ENCODE measurements at places on chromosomes 13 and 19.

DNA sequence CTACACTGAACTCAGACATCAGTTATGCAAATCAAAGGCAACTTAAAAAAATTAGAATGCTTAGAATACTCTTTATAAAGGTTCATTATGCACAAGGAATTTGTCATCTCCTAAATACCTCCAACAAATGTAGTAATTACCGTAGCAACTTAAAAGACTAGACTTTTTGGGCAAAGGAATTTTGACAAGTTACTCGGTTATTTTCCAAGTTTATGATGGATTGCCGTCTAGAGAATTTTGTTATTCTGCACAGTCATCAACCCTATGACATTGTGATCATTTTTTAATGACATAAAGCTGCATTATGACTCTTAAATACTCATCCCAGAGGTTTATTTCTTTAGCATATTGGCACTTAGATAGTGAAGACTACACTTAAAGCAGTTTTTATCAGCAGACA, 71.9 kb downstream of the TRPC4 start:
- DNase-seq: no peak

DNA sequence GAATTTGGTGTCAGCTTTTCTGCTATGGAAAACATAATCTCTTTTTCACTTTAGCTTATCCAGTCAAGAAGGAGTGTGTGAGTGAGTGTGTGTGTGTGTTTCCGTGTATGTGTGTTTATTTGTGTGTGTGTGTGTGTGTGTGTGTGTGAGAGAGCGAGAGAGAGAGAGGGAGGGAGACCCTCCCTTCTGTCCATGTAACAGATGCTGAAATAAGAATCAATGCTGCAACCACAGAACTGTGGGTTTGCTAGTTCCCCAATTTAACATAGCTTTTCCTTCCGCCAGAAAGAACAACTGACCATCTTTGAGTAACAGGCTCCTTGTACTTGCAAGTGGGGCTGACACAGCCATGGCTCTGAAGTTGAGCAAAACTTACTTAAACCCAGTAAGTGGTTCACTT, 5.2 kb downstream of the LCP1 start:
- no peak for DNase-seq

GRCh38 chr19:7526059-7526929, 3.9 kb downstream of the MCOLN1 start:
- DNase-seq: no peak

GRCh38 chr19:49890349-49891311, 6.1 kb downstream of the IL4I1 start:
- no peak for DNase-seq

DNA sequence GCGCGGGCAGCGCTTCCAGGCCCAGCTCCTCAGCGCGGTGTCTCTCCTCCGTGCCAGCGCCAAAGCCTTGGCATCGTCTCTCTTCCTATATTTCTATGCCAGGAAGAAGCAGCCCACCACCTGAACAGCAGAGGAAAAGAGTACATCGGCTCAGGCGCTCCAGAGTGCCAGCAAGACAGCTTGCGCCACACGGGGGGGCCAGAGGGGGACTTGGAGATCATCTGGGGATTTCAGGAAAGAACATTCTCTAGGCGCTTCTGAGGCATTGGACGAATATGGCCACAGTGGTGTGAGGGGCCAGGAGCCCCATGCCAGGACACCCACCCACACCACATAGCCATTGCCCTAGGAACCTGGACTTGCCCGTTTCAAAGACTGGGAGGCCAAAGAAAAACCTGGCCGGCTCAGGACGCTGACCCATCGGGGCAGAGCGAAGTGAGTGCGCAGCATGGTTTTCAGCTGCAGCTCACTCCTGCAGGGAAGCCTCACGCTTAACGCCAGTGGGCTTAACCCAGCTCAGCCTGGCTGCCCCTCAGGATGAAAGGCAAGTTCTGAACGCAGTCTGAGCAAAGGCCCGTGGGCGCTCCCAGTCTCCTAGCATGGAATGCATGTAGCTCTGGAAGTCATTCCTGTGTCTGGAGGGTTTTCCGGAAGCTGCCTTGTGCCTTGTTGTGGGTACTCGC, 62.1 kb downstream of the GGACT start:
- DNase-seq: no peak

DNA sequence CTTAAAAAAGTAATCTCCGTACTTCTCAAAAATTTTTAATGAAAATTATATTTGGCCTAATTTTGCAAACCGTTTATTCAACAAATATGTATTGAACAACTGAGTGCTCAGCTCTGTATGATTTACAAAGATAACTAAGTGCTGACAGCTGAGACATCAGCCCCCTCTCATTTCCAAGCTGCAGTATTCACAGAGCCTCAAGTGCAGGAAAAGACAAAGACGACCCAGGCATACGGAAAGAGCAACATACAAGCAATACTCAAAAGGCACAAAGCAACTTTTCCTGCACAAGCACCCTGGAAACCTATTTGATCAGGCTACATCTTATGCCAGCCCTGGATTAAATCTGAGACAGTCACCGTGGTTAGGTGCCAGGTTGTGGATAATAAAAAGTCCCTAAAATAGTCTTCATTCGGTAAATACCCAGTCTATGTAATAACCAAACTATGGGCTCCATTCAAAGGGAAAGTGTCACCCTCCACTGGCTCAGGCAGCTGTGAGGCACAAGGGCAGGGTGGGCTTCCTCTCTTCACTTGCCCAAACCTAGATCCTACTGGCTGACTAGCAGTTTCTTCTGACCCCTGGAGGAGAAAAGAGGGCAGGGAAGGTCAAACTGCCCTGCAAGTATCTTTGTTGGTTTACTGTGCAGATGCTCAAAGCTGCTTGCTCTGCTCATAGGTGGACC, 65.5 kb downstream of the TBC1D4 start:
- DNase-seq: no peak

DNA sequence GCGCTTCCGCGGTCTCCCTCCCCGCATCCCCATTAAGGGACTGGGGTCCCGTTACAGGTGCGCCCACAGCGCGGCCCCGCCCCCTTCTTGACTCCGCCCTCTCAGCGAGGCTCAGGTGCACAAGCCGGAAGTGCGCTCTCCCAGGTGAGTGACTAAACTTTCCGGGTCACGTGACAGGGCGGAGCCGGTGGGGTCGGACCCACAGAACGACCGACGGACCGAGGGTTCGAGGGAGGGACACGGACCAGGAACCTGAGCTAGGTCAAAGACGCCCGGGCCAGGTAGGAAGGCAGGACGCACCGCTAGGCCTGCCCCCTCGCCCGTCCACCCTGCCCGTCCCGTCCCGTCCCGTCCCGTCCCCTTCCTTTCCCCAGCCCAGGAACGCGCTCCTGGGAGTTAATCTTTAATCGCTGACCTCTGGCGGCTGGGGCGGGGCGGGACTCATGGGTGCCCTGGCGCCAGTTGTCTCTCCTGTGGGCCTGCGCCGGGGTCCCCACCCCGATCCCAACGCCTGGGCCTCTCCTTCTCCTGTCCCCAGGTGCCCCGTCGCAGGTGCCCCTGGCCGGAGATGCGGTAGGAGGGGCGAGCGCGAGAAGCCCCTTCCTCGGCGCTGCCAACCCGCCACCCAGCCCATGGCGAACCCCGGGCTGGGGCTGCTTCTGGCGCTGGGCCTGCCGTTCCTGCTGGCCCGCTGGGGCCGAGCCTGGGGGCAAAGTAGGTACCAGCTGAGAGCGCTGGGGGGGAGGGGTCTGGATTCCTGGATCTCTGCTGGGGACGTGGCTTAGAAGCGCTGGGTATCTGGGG, at the start of gene CRB3:
Gene CRB3, plus strand, starts transcription at position 202 of the 804 bp plus-strand sequence. Its CDS starts 431 bp downstream, at position 633.
- DNase-seq: no peak

GRCh38 chr13:68066879-68067513, 836.9 kb upstream of the PCDH9 start:
- DNase-seq: no peak

GRCh38 chr19:12668932-12669269, 2.3 kb downstream of the WDR83 start:
- no peak for DNase-seq

GRCh38 chr13:103762523-103762922, 696.3 kb upstream of the SLC10A2 start:
- DNase-seq: no peak

GRCh38 chr19:38062959-38063761, 156.2 kb downstream of the SIPA1L3 start:
- DNase-seq: no peak

DNA sequence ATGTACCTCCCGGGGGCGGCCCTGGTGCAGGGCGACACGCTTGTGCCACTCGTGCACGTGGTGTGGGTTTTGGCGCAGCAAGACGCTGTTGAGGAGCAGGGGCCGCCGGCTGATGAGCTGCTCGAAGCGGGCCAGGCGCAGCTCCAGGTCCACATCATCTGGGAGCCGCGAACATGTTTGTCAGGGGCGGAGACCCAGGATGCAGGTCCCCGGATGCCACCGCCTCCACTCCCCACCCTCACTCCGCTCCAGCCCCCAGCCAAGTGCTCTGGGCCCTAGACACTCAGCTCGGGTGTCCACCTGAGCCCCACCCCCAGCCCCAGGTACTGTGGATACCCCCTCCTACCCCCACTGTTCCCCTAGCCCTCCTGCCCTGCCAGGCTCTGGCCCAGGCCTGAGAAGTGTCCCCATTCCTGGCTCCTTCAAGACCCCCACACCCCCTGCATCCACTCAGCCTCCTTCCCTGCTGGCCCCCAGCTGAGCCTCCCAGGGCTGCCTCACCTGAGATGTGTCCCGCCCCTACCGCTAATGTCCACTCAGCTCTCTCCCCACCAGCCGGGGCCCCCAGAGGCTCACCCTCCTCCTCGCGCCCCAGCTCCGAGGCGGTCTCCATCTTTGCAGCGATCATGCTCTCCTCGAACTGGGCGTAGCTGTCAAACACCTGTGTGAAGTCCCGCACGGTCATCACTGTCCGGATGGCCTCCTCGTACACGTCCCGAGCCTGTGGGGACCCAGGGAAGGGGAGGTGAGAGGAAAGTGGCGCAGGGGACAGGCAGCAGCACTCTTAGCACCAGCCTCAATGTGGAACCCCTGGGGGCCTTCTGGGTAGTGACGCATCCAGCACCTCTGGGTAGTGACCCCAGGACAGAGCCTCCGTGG, 5.4 kb downstream of the XAB2 start:
- DNase-seq: no peak

DNA sequence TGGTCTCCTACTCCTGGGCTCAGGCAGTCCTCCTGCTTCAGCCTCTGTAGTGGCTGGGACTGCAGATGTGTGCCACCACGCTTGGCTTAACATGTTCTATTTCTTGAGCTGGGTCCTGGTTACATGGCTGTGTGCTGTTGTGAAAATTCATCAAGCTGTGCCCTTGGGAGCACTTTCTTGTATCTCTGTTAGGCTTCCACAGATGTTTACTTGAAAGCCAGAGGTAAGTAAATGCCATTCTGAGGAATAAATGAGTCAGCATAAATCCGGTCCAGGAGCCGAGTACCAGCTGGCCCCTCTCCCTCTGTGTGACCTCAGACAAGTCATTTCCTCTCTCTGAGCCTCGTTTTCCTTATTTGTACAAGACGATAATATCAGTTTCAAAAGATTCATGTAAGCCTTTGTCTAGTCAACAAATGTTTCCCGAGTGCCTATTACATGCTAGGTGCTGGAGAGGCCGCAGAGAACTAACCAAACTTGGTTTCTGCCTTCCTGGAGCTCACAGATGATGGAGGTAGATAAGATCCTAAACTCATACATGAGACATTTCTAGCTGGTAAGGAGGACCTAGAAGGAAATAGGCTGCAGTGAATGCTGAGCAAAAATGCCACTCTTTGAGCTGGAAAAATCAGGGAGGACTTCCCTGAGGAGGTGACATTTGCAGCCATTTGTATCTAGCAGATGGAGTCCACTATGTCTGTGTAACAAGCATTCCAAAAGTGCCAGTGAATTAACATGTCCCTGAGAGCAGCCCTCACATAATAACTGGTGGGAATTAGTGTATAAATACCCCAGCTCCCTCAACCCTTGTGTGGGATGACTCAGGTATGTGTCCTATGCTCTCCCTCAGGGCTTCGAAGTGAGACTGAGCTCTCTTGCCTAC, 2.7 kb upstream of the RASAL3 start:
- DNase-seq: no peak

GRCh38 chr13:43289470-43290255, 266.3 kb downstream of the DNAJC15 start:
- DNase-seq: no peak

DNA sequence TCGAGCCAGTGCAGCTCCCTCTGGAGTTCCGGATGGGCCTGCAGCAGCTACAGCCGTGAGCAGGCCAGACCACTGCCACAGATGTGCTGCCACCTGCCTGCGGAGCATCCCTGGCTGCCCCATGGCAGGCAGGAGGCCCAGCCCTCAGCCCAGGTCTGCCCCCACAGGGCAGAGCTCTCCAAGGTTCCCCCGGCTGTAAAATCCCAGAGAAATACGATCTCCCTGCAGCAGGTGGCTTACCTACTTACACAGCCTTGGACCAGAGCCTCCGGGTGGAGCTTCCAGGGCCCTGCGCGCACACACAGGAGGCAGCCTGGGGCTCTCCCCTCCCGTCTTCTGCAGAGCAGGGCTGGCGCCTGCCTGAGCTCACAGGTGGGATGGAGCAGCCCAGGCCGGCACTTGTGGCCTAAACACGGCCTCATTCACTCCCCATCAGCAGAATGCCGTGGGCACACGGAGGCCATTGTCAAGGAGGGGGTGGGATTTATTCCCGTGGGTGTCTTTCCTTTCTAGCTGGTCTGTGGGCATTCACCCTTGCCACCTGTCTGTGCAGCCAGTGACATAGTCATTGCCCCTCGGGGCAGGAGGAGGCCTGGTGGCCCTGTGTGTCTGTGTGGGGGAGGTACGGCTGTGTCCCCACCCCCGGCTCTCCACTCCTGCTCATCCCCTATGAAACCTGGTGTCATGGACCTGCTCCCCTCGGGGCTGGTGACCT, 118.0 kb downstream of the KDM4B start:
- DNase-seq: no peak

DNA sequence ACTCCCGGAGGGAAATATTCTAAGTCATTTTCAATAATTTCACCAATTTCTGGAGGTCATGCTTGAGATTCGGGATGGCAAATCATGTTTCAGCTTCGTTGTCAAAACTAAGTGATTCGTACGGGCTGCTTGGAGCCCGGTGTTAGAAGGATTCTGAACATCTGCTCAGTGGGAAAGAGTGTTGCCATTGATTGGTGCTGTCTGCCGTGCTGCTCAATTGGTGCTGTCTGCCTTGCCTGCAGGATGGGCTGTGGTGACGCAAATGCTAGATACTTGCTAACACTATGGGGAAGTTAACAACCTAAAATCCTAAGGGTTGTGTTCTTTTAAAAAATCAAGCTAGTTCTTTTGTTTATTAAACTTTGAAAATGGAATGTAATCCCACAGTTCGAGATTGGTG, 17.3 kb upstream of the CACNG8 start:
- DNase-seq: no peak

DNA sequence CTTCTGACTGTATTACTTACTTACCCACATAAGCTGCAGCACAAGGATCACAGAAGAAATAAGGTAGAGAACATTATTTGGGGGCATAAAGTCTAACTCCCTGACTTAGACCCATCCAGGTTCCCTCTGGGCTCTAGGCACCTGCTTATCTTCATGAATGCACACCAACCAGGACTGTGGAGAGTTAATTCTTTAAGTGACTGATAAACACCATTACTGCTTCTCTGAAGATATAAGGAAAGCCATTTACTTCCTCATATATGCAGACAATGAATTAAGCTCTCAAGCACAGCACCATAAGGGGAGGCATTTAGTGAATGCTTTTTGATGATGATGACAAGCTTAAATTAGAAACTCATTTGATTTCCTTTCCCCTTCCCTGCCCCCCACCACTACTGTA, 22.5 kb downstream of the OBI1 start:
- DNase-seq: no peak
